Activated naive CD4-positive, alpha-beta T cell treated with Interleukin-2 at 50 U/mL for 16 hours (primary cell): ENCODE measurements at places on chromosomes 1 and 21.

- no peak for DNase-seq
These were observed 231.5 kb upstream of the SNX7 start for GRCh38 chr1:98429965-98430443.

GRCh38 chr1:1199141-1199960 lies 7.0 kb downstream of the TNFRSF18 start:
- no peak for DNase-seq

DNA sequence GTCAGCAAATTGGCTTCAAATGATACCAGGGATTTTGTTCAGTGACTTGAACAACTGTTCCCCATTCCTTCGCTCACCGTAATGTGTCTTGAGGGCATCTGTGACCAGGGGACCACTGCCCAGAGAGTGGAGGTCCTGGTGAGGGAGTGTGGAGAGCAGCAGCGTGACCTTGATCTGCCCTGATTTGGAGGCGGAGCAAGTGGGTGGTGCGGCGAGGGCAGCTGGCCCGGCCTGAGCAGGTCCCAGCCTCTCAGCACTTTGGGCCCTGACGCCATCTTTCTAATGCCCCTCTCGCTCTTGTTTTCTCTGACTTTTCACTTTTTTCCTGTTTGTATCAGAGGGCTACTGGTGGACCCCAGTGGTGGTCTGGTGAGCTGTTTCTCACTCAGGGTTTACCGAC lies 31.1 kb downstream of the DIP2A start:
- no peak for DNase-seq

DNA sequence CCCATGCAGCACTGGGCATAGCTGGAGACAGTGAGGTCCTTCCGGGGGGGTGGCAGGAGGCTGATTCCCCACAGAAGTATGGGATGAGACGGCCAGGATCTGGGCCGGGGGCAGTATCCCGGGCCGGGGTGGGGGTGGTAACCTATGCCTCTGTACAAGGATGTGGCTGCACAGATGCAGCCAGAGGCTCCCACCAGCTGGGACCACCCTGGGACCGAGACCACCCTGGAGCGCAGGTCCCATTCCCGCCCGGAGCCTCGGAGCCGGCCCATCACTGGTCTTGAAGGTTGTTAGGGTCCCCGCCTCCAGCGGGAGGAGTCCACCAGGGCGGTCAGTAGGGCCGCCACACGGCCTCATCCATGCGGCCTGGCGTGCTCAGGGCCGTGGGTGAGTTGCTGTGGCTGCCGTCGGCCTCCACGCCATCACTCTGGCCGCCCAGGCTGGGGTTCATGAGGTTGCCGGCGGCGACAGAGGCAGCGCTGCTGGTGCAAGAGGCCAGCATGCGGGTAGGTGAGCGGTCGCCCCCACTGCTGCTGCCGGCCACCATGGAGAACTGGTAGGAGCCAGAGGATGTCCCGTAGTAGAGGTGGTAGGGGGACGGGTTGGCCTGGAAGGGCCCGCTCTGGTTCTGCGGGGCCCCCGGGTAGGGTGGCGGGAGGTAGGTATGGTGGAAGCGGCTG lies 28.1 kb downstream of the RUNX3 start:
- peak; percentile 1 for DNase-seq

DNA sequence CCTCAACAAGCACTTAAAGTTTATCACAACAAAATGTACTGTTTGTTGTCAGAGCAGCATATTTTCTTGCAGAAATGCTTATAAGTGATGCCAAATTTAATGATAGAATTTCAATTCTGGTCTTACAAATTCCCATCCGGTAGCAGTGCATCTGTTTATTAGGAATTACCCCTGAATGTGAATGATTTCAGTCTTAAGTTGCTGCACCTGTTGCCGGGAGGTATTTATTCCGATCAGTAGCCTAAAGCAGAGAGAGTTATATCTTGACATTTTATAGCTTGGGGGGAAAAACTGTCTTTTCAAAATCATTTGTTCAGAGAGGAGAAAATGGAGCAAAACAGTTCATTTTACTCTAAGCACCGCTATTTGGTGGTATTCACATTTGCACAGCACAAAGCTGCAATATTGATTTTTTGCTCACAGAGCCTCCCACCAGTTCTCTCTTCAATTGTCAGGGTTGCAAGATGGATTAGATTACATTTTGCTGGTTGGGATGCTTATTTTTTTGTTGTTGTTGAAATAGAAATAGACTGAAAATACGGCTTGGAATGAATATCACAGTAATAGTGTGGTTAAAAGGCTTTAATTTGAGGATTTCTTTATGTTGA lies 98.6 kb downstream of the ADGRL2 start:
- DNase-seq = no peak
